ENCODE measurements at places on chromosomes 11 and 22.

- no peak for DNase-seq
Observed at GRCh38 chr11:111098091-111098490, 147.4 kb upstream of the POU2AF2 start.

GRCh38 chr11:45511566-45511965 lies 153.9 kb downstream of the CHST1 start:
- DNase-seq: no peak

- peak; percentile 23 for DNase-seq
Observed at GRCh38 chr22:29946220-29946619, 63.2 kb downstream of the MTMR3 start.

- no peak for DNase-seq
Observed at GRCh38 chr11:1510928-1511327, 24.3 kb upstream of the MOB2 start.

DNA sequence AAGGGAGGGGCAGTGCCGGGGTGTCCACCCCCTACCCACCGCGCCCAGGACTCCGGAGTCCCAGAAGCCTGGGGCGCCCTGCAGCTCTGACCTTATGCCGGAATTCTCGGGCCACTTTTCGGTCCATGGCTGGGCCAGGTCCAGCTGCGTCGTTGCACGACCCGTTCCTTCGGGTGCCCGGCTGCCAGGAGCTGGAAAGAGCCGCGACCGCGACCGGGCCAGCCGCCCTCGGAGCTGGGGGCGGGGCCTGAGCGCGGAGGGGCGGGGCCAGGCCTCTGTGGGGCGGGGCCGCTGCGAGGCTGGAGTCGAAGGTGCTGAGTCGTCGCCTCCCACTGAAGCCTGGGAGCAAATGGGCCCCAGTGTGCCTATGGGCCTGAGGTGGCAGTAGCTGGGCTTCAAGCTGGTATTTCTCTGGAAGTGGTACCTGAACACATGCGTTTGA lies at the start of gene USH1C:
USH1C (minus strand) TSS at position 236 of the 442 bp plus-strand sequence; CDS start at position 127, 109 bp downstream.
- peak; percentile 97 for DNase-seq

DNA sequence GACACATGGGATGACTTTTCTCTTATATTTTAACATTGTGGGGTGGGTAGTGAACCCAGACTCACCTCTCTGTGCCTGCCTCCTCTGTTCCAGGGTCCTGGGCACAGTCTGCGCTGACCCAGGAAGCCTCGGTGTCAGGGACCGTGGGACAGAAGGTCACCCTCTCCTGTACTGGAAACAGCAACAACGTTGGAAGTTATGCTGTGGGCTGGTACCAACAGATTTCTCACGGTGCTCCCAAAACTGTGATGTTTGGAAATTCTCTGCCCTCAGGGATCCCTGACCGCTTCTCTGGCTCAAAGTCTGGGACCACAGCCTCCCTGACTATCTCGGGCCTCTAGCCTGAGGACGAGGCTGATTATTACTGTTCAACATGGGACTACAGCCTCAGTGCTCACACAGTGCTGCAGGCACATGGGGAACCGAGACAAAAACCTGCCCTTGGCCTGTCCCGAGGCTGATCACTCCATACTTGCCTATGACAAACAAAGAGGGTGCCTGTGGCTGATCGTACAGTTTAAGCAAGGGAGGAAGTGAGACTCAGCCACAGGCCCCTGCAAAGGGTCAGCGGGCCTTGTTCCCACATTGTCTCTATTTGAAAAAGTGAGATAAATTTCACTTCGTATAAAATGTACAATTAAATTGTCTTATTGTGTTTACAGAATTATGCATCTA lies 43.7 kb upstream of the TOP3B start:
- no peak for DNase-seq

DNA sequence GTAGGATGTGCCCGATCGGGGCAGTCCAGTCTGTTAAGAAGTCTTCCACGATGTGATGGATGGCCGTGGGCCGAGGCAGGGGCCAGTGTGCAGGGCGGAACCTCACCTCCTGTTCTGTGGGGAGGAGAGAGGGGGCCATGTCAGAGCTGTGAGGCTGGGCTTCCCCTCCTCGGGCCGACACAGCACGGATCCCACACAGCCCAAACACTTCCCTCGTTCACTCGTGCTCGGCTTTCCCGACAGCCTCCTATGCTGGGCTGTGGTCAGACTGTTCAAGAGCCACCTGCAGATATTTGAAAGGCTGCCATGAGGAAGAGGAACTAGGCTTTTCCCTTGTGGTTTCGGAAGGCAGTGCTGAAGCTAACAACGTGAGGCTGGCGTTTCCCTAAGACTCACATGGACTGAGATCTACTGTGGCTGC lies 12.3 kb upstream of the TXN2 start:
- DNase-seq: no peak

- no peak for DNase-seq
Observed at GRCh38 chr22:31950226-31950625, 5.9 kb downstream of the YWHAH start.

GRCh38 chr11:120622189-120622875 lies 110.8 kb downstream of the GRIK4 start:
- DNase-seq: no peak

GRCh38 chr11:9575260-9576240 lies 2.1 kb downstream of the WEE1 start:
- DNase-seq: peak; percentile 68

GRCh38 chr11:128367573-128367972 lies 219.8 kb downstream of the ETS1 start:
- no peak for DNase-seq

GRCh38 chr11:77074626-77075221 lies 8.0 kb downstream of the CAPN5 start:
- peak; percentile 28 for DNase-seq

GRCh38 chr11:46277622-46278386 lies at the start of gene CREB3L1:
CREB3L1 (plus strand) TSS chr11:46277662; CDS start chr11:46278112, 450 bp downstream.
- peak; percentile 88 for DNase-seq

GRCh38 chr11:12206529-12206928 lies 96.1 kb downstream of the MICAL2 start:
- no peak for DNase-seq

- DNase-seq: no peak
Observed at GRCh38 chr11:121054266-121054665, 30.4 kb downstream of the TBCEL start.
